ELR (cell line): ENCODE measurements at places on chromosomes 4 and X.
A peak's percentile ranks its signal among the peaks of the same experiment; 100 is the strongest.

GRCh38 chrX:38452603-38453002, 100.2 kb downstream of the OTC start:
- DNase-seq = no peak

- DNase-seq = no peak
Measured at GRCh38 chr4:165754664-165755063, 118.4 kb upstream of the TLL1 start.

DNA sequence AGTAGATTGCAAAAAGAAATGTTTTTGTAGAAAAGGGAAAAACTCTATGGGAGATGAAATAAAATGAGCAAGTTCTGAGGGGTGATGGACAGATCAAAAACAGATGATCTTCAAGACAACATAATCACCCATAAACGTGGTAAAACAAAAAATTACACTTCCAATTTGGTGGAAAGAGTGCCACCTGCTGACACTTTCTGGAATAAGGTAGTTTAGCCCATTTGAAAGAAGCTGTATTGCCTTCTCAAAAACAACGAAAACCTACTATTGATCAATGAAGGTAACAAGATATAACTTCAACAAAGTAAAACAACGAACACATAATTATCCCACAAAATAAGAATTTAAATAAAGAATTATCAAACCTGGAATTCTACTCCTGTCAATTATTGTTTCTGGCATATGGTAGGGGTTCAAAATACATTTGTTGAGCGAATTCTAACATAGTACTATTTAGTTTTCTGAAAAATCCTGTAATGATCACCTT, 2.5 kb downstream of the COQ2 start:
- DNase-seq = peak; percentile 69

GRCh38 chrX:137387646-137388045, 178.3 kb upstream of the ZIC3 start:
- no peak for DNase-seq

GRCh38 chrX:16445166-16445752, 204.7 kb upstream of the S100G start:
- DNase-seq = peak; percentile 48

GRCh38 chrX:13323241-13323640, 3.4 kb upstream of the ATXN3L start:
- DNase-seq = no peak

GRCh38 chr4:69828828-69829227, 31.1 kb downstream of the SULT1E1 start:
- no peak for DNase-seq

GRCh38 chr4:137226900-137227299, 305.4 kb downstream of the PCDH18 start:
- DNase-seq = peak; percentile 40

- DNase-seq = peak; percentile 5
Measured at GRCh38 chr4:12409507-12410190, 981.0 kb upstream of the HS3ST1 start.

DNA sequence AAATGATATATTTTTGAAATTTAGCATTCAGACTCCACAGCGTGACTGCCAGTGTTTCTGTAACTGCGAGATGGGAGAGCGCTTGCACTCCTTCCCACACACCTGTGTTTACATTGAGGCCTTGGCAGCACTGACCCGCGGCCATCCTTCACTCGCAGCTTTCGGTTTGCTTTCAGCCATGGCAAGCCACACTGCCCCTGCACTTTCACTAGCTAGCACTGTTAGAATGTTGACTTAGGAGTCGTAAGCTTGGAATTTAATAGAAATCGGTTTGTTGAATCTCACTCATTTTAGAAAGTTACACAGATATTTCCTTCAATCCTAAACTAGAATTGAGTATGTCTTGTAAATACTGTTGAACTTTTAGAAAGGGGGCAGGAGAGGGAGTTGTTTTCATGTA, 136.2 kb downstream of the CFAP299 start:
- no peak for DNase-seq

- no peak for DNase-seq
Measured at GRCh38 chr4:154329939-154330338, 161.7 kb downstream of the DCHS2 start.

DNA sequence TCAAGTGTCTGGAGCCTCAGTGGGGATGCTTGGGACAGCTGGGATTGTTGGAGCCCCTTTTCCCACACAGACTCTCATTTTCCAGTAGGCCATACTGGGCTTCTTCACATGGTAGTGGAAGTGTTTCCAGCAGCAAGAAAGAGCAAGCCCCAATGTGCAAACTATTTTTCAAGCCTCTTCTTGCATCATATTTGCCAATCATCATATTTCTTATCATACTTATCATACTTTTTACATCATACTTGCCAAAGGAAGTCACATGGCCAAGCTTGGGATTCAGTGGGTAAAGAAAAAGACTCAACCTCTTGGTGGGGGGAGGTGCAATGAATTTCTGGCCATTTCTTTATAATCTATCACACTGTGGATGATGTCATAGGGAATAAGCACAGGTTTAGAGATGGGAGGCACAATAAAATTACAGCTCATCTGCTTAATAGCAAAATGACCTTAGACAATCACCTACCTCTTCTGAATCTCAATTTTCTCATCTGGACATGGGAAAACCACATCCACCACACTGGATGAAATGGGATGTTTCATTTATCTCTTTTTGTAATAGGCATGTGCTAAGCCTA, 174.2 kb downstream of the MID1IP1 start:
- no peak for DNase-seq

DNA sequence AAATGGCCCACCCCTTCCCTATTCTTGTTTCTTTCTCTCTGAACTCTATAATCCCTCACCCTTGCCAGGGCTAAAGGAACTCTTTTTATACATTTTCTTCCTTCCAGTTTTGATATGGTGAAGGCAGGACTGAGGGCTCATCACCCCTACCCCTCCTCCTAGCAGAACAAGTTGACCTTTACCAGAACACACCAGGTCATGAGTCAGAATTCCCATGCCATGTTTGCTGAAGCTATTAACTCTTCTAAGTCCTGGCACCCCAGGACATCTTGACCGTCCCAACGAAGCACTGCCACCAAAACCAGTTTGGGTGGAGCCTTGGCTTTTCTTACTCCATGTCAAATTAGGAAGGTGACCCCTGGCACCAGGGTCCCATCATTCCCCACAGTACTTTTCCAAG, 57.5 kb upstream of the DYNLT3 start:
- DNase-seq = no peak

DNA sequence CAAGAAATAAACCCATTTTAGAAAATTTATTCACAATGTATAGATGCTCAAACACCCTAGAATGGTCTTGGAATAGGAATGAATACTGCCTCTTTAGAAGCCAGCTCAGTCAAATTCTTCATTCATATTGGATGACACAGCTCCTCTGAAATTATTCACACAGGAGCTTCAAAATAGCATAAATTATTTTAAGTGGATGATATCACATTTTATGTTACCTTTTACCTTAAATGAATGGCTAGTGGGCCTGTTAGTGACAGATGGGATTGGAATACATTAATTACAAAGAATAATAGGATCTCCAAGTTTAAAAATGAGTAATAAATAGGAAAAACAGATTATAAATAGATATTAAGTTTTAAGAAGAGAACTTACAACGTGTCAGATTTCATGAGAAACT, 184.4 kb downstream of the GABRB1 start:
- peak; percentile 62 for DNase-seq

- DNase-seq = no peak
Measured at GRCh38 chrX:56429581-56429980, 133.8 kb upstream of the UBQLN2 start.

GRCh38 chrX:138761380-138761779, 49.9 kb upstream of the FGF13 start:
- DNase-seq = no peak

DNA sequence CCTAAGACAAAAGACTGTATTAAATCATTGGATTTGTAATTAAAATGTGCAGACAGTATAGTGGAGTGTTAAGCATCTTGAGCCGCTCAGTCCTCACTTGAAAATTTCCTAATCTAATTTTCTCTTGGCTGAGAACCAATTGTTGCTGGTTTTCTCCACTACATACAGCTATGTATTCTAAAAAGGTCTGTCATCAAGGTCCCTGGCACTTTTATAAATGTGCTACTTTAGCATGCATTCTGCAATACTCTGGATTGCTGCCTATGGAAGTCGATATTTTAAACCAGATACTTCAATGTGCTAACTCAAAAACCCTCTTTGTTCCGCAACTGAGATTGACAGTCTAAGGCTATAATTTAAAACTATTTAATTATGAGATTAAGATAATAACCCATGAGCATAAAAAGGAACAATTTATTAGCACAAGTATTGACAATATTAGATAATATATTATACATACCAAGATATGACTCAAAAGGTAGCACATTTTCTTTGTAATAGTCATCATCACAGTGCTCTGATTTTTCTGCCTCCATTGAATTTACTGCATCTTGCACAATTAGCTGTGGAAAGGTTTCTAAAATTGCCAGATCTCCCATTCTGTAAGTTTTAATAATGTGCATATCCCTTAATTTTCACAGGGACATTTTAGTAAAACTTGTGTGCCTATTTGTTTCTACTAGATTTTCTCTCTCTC, 815.1 kb downstream of the ADGRL3 start:
- DNase-seq = peak; percentile 51

DNA sequence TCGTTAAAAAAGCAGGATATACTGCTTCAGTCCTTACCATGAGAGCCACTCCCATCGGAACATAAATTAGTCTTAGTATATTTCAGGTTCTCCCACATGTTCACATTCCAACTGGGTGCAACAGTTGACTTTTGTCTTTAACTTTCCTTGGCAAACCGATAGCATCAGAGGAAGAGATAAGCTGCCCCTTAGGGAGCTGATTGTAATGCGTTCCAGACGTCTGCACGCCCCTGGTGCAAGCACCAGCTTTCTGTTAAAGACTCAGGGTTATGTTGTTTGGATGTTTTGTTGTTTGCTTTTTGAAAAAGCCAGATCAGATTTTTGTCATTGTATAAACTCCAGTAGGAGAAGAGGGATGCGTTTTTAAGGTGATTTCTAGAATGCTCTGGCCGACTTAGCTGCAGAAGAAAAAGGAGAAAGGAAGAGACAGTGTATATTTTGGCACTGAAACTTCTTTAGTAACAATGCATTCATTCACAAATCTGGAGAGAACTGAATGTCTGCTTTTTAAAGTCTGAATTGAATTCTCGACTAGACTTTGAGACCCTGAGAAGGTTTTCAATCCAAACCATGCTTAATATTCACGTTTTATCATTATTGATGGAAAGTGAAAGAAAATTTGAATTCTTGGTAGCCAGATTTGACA, 160.9 kb downstream of the CBR4 start:
- DNase-seq = no peak

GRCh38 chr4:182916483-182917181, 554 bp downstream of the DCTD start:
- DNase-seq = peak; percentile 75

DNA sequence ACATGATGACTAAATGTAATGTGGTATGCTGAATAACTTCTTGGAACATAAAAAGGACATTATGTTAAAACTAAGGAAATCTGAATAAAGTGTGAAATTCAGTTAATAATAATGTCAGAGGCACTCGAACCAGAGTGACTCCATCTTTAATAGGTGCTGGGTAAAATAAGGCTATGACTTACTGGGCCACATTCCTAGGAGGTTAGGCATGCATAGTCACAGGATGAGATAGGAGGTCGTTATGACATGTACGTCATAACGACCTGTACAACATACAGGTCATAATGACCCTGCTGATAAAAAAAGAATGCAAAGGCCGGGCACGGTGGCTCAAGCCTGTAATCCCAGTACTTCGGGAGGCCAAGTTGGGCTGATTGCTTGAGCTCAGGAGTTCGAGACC, 28.9 kb upstream of the OPHN1 start:
- DNase-seq = peak; percentile 81

DNA sequence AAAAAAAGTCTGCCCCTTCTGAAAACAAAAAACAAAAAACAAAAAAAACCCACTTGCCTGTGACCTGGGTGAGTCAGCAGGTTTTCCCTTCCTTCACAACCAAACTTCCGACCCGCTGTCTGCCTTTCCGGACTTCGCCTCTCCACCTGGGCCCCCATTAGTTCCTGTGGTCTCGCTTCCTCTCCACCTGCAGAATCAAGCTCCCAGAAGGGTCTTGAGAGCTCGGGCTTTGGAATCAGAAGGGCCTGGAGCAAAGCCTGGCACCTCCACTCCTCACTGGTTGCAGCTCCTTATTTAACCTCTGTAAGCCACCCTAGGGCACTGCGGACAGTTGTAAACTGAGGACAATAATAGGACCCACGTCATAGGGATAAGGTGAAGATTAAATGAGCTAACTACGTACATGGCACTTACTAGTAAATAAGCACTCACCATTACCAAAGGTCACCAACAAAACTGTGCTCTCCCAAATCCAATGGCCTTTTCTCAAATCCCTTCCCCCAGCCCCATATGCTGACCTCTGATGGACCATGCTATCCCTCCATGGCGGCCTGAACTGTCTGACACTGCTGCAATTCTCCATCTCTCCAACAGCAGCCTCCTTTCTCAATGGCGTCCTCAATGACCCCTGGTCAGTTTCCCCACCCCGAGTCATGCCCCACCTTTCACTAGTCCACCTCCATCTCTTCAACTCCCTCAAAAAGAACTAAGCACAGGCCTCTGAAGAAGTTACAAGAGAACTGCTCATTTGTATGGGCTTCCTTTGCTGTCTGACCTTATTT, 64.2 kb downstream of the IRF2 start:
- no peak for DNase-seq

DNA sequence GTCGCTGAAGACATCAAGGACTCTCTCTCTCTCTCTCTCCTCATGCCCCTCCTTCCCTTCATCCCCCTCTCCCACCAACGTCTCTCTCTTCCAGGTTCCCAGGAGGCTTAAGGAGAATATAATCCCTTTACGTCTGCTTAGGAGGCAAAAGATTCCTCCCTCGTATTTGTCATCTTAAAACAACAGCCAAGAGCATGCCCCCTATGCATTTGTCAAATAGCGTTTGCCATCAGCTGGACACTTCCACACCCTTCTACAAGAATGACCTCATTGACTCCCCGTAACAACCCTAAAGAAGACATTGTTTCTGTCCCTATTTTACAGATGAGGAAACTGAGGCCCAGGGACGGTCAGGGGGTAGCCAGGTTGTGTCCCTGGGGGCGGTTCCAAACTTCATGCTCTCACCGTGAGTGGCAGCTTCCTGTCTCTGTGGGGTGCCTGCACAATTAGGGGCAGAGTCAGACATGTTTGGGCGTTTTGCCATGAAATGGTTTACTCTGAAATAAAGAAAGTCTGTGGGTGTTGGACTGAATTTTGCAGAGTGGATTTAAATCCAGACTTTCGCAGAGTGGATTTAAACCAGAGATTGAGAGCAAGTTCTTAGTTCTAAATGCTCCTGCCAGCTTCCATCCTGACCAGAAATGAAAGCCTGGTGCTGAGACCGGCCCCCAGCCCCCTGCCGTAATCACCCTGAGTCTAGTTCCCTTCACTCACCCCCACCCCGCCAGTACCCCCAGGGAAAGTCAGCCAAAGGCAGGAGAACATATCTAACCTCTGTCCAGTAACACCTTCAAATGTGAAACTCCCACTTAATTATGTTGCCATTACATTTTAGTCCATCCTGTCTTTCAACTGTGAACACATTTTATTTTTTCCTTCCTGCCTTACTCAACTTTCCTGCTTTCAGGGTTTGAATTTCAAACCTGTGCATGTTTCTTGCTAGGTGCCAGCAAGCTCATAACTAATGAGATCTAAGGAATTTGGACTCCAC, 44.3 kb upstream of the TBL1X start:
- no peak for DNase-seq
